ENCODE measurements at places on chromosomes 11 and 22. TPM values are rescaled to one million over a fixed set of nuclear protein-coding genes. Genes with fewer than 3 reads are reported as not detected.

DNA sequence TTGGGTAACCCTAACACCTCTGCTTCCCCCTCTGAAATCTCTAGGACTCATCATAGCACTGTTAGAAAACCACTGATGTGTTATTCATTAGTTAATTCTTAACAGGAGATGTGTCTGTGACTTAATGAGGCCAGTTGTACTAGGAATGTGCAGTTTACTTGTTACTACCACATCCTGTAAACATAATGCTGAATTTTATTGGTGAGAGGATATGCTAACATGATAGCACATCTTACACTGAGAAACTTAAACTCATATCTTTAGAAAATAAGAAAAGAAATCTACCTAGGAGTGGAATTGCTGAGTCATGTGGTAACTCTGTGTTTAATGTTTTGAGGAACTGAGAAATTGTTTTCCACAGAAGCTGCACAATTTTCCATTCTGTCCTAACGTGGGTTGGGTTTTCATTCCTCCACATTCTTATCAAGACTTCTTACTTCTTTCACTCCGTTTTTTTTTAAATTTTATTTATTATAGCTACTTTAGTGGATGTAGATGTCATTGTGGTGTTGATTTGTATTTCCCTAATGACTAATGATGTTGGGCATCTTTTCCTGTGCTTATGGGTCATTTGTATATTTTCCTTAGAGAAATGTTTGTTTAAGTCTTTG, 33.7 kb downstream of the RNF121 start:
- no peak for DNase-seq

Gene EXPH5
- 0.84 TPM for total RNA-seq

DNA sequence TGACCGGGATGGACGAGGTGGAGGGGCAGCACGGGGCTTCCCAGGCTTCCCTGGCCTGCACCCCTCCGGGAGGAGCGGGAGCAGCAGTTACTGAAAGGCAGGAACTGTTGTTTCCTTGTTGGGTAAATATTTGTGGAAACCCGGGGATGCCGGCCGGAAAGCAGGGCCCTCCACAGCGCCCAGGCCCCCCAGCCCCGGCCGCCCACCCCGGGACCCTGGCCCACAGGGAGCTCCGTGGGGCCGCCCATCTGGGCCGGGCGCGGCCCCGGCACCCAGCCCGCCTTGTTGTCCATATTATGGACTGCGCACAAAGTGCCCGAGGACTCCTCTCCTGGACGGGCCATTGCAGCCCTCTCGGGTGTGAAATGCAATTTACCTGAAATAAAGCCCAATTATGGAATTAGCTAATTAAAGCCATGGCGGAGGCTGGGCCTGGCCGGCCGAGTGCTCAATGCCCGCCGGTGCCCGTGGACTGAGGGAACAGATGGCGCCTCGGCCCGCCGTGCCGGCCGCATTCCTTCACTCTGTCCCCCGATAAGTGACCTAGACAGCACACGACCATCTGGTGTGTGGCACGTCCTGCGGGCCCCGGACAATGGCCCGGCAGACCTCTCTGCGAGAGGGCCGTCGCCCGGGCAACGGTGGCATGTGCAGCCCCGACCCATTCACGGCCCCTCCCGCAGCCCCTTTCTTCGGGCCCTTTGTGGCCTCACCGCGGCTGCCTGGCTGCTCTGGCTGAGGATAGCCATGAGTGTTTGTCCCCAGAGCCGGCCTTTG, 35.4 kb downstream of the CDKN1C start:
- peak; percentile 88 for DNase-seq

Gene HIPK3
- total RNA-seq, result 33.1 TPM

Gene TBX10
- total RNA-seq, result not detected

- no peak for DNase-seq
Observed at GRCh38 chr22:18096823-18097222, 13.8 kb upstream of the TUBA8 start.

GRCh38 chr11:72005347-72006260, 6.9 kb downstream of the IL18BP start:
- no peak for DNase-seq

DNA sequence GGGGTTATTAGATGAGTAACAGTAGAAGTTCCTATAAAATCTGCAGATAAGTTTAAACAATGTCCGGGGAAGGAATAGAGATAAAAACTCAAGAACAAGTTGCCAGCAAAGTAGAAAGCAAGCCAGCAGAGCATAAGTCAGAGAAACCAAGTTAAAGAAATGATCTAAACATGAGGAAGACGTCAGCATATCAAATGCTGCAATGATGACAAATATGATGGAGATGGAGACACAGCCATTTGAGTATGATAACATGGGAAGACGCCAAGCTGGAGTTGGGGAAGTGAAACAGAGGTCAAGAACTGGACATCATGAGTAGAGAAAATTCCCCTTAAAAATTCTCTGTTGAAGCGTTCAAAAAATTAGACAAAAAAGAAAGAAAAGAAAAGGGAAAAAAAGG, 571.5 kb downstream of the CNTN5 start:
- DNase-seq, result no peak

DNA sequence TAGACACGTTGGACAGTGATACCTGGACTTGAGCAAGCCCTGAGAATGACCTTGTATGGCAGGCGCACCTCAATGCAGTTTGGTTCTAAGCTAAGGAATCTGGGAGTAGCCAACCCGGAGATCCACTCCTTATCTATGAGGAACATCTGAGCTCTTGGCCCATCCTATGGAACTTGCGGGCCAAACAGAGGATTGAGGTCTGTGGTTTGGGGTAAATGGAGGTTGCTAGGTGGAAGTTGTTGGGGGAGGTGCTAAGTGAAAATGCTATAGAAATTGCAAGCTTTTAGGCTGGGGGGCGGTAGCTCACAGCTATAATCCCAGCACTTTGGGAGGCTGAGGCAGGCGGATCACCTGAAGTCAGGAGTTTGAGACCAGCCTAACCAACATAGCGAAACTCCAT, 8.9 kb downstream of the GDPD5 start:
- no peak for DNase-seq

- no peak for DNase-seq
Observed at GRCh38 chr11:60098508-60098907, 10.0 kb downstream of the MS4A2 start.

DNA sequence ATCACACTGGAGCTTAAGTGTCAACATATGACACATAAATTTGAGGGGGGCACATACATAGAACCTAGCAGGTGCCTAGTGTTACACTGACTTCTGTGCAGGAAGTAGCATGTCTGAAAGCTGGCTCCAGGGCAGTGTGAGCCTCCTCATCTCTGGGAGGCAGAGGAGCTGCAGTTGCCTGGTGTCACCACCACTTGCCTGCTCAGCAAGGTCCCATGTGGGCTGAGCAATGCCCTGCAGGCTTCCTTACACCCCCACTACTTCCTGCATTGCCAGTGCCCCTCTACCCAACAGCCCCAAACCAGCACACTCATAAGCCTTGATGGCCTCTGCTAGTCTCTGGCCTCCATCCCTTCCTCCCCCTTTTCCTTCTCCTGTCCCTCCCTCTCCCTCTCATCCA, 165.8 kb downstream of the BUD13 start:
- DNase-seq, result no peak

DNA sequence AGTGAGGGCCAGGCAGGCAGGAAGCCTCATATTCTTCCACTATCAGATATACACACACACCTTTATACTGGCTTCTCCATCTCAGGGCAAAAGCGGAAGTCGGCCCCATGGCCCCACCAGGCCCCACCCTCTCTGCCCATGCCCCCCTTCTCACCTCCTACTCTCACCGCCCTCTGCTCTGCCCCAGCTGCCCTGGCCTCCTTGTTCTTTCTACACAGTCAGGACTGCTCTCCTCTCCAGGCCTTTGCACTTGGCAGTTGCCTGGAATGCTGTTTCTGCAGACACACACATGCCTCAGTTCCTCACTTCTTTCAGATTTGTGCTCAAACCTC, 25.3 kb downstream of the OTOG start:
- no peak for DNase-seq

Gene KLHL35
- total RNA-seq, result 1.5 TPM

DNA sequence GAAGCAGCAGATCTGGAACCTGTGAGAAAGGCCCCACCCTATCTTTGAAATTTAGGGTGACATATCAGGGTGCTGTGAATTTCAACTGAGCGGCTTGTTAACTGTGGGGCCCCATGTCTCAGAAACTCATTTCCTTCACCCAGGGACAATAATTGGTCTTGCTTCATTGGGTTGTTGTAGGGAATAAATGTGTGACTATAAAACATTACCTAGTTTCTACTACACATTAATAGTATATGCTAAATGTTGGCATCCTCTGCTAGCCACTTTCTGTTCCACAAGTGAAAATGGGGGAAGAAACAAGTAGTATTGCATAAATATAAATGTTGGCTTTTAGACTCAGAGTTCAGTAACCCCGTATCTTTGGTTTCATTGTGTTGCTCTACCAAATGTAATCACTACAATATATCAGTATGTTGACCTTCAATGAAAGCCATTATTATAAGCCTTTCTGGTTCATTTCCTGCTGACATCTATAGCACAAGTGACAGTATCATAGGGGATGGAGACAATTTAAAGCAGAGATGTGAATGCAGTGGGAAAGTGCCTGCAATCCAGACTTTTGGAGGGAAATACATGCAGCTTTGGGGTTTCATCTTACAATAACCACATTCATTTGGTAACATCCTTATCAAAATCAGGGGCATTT, 905.5 kb upstream of the RAG2 start:
- no peak for DNase-seq

DNA sequence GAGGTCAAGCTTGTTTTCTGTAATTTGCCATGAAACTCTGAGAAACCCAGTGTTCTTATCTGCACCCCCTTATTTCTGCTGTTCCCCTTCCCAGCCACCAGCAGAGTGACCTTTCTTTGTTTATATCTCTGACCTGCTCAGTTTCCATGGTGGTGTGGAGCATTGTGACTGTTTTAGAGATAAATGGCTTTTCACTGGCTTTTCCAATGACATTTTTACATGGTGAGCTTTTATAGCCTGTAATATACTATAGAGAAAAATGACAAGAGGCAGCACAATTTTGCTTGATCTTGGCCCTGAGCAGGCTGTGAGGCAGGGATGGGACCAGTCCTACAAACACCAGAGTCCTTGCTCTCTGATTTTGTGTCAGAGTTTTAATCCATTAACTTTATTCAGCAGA, 233.9 kb downstream of the FAT3 start:
- no peak for DNase-seq

Gene CRYBB2
- total RNA-seq, result not detected

Gene C11orf86
- total RNA-seq, result not detected

DNA sequence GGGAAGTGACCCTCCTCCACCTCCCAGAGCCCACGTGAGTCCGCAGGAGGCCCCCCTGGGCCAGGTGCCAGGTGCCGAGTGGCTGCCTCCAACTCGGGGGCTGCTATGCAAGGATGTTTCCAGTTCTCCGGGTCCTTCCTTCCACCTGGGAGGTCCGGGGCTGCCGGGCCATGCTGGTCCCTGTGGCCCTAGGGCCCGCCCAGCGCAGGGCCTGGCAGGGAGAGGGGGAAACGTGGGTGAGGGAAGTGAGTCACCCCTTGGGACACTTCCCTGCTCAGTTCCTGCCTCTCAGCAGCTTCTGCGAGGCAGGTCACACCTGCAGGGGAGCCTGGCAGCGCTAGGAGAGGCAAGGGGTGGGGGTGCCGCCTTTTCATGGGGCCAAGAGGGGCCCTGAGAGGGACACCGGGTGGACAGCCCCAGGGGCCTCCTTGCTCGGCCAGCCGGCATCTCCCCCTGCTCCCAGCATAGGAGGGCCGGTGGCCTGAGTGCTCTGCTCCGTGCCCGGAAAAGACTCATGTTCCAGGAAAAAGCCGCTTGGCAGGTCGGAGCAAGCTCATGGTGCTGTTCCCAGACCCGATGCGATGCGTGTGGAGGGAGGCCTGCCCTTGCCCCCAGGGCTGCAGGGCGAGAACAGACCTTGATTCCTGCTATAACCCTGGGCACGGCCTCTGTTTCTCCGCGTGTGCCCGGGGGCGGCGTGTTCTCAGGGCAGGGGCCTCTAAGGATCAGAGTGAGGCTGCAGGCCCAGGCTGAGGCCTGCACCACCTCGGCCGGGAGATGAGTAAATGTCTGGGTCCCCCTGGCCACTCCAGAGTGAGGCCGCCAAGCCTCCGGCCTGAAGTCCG, 30.3 kb upstream of the WNT7B start:
- no peak for DNase-seq
